ENCODE measurements at places on chromosomes 12 and 14.
A peak's percentile ranks its signal among the peaks of the same experiment; 100 is the strongest.

DNA sequence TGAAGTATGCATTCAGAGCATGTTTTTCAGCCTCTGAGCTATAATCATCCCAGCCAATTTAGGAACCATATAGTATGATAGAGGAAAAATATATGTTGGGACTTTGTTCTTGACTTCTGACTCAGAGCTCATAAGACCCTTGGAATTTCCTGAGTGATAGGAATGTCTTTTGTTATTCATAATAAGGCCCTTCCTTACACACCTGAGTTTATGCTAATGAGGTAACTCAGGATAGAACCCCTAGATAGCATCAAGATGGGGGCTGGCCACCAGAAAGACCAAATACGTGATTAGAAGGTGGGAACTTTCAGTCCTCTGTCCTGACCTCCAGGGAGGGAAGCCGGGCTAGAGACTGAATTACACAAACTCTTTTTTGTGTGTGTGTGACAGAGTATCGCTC lies 32.4 kb upstream of the PLEK2 start:
- DNase-seq = no peak

DNA sequence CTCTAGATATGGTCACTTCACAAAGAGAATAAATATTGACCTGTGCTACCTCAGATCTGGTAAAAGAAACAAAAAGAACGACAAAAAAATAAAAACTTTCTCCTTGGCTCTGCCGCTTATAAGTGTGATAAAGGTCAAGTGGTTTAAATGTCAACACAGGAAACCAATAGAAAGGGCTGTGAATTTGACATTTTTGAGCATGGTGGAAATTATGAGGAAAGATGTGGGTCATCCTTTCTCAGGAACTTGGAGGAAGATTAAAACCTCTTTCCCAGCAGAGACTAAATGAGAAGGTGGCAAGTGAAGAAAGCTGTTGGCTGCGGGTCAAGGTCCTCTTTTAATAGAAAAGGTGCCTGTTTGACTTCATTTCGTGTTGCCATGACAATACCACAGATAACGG lies 28.2 kb downstream of the TESPA1 start:
- DNase-seq = no peak

DNA sequence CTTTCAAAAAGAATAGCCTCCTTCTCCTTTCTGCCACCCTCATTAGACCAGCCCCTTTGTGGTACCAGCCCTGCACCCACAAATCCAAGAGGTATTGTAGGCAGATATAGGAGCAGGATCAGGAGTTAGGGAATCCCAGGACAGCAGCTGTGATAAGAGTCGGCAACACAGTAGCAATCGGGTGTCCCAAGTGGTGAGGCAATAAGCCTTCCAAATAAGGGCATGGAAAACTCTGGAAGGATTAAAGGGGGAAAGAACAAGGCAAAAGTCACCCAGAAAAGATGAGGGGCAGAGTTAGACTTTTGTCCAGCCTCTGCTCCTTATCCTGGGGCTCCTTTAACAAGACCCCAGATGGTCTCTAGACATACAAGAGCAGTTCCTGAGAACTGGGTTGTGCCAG lies 204.2 kb downstream of the TBX5 start:
- no peak for DNase-seq

DNA sequence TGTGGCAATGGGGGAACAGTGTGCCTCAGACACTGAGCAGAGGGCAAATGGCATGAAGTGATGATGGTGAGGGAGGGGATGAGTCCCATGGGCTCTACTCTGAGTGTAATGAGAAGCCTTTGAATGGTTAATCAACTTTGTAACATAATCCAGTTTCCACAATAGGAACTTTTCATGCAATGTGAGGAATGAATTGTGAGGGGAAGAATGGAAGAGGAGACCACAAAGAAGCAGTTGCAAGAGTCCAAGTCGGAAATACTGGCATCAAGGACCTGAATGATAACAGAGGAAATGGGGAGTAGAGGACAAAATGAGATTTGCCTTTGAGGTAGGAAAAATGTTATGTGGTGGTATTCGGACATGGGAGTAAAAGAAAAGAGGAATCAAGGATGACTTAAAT lies 476.9 kb upstream of the PRICKLE1 start:
- no peak for DNase-seq

DNA sequence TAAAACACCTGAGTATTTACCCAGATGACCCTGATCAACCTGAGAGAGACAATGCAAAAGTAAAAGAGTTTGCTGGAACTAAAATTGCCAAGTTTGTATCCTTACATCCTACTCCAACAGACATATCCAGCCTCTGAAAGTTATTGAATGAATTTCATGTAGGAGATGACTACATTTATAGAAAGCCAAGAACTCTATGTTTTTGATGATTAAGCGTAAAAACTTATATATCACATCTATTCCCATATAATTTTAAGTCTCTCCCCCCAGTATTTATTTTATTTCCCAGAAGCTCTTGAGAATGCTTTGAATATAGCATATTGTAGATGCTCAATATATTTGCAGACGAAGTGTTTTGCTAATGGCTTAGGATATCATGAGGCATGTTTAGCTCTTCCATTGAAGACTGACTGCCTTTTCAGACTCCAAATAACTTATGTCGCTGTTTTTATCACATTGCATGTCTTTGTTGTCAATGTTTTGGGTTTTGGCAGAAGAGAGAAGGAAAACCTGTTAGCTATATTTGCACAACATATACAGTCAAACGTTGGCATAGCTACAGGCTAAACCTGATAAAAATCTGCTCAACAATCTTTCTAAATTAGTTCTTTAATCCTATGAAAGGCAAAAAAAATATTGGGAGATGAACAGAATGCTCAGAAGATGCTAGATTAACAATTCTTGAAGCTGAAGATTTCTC lies 213.6 kb downstream of the DIO2 start:
- DNase-seq = no peak

GRCh38 chr14:82419933-82420332 lies 886.3 kb upstream of the SEL1L start:
- DNase-seq = no peak

- no peak for DNase-seq
Measured at GRCh38 chr14:100885617-100886016, 17.9 kb downstream of the RTL1 start.

- DNase-seq = peak; percentile 12
Measured at GRCh38 chr14:89626233-89626806, 209.3 kb upstream of the FOXN3 start.

- no peak for DNase-seq
Measured at GRCh38 chr14:92463141-92463540, 50.4 kb upstream of the RIN3 start.

GRCh38 chr12:29508949-29509348 lies 11.5 kb upstream of the OVCH1 start:
- DNase-seq = no peak

DNA sequence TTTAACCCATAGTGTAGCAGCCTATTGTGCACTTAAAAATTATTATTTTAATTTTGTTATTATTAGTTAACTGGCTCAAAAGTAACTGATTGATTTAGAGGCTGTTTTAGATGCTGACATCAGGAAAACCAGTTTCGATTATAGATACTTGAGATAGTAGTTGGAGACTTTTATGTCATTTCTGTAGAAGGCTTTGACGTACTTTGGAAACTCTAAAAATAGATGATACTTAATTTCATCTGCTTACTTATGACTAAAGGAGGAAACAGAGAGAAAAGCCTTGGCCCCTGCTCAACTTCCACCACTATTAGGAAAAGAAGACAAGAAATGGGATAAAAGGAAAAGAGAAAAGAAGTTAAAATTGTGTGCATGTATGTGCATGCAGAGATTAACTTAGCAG lies 219.3 kb upstream of the HMGA2 start:
- no peak for DNase-seq

- no peak for DNase-seq
Measured at GRCh38 chr12:13179211-13180074, 17.1 kb upstream of the EMP1 start.

DNA sequence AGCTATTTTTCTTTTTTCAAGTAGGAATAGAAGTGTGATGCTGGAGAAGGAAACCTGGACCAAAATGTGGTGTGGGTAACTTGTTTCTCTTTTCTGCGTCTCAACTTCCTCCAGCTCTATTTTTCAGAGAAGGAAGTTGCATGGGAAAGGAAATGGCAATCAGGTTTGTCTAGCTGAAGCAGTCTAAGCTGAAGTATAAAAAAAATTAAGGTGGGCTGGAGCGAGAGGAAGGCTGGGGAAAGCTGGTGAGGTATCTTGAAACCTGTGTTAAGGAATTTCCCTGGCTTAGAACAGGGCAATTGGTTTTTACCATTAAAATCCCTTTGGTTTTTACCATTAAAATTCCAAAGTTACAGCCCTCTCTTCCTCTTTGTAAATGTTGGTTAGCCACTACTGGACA lies 34.2 kb upstream of the NINJ2 start:
- DNase-seq = peak; percentile 52

DNA sequence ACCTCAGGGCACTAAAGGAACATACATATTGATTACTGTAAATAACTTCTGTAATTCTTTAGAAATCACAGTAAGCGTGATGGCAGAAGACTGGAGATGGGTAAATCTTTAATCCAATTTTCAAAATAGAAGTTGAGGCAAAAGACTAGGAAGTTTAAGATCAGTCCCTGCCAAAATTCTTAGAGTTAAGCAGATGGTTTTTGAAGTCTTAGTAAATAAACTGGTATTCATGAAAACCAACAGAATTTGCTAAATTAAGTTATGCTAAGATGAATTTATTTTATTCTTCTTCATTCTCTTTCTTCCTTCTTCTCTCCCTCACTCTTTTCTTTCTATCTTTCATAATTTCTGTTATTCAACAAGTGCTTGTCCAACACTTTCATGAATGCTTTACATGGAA lies 98.4 kb upstream of the GARIN6 start:
- no peak for DNase-seq

DNA sequence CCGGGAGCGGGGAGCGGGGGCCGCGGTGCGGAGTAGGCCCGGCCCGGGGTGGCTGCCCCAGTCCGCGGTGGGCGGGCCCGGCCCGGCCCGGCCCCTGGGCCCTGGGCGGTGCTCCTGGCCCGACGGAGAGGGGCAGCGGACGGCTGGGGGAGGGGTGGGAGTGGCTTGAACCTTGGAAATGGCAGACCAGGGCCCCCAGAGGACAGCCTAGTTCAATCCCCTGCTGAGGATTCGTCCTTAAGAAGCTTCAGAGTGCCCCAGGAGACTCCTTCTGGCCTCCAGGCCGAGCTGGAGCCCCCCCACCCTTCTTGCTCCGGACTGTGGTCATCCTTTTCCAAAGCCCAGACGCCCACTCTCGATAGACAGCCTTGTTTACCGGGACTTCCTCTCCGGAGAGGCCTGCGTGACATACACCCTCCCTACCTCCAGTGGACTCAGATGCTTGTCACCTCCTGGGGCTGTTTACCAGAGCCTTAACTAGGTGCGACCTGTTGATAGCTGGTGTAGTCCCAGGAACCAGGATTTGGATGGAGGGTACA lies 458 bp downstream of the KHNYN start:
- peak; percentile 84 for DNase-seq

DNA sequence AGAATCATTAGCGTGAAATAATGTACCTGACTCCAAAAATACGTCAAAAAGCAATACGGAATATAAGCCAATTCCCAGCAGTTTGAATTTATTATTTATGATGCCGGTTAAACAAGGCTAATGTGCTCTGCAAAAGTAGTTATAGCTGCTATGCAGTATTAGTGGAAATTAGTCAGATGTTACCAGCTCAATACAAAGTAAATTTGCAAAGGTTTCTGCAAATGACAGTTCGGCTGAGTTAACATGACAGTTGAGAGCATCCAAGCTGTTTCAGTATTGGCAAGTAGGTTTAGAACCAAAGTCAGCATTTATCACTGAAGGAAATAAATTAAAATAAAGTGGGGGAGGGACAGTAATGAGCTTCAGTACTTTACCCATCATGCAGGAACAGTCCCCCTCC lies 1665.8 kb upstream of the FLRT2 start:
- no peak for DNase-seq

DNA sequence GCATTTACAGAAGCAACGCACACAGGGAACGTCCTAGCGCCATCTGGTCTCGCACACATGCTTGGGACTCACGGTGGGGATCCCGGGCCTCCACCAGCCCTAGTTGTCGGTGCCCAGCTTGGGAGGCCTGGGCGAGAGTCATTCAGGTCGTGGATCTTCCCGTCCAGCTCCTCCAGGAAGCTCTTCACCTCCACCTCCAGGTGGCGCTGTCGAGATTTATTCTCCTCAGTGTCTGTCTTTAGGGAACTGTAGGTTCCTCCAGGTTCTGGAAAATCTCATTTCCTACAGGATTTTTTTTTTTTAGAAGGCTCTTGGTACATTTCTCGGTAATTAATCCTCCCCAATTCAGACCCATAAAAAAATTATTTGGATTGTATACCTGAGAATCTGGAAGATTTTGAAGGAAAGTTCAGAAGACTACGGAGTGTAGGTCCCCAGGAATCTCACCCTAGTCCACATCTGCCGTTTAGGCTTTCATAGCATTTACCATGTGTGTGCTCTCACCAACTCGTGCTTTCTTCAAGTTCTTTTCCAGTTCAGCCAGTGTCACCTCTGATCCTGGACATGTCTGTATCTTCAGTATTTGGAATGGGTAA lies 910.0 kb downstream of the TMEM121 start:
- DNase-seq = peak; percentile 80

GRCh38 chr12:30942936-30943335 lies 16.4 kb downstream of the TSPAN11 start:
- DNase-seq = no peak

GRCh38 chr14:45267071-45267470 lies 14.1 kb upstream of the MIS18BP1 start:
- no peak for DNase-seq

DNA sequence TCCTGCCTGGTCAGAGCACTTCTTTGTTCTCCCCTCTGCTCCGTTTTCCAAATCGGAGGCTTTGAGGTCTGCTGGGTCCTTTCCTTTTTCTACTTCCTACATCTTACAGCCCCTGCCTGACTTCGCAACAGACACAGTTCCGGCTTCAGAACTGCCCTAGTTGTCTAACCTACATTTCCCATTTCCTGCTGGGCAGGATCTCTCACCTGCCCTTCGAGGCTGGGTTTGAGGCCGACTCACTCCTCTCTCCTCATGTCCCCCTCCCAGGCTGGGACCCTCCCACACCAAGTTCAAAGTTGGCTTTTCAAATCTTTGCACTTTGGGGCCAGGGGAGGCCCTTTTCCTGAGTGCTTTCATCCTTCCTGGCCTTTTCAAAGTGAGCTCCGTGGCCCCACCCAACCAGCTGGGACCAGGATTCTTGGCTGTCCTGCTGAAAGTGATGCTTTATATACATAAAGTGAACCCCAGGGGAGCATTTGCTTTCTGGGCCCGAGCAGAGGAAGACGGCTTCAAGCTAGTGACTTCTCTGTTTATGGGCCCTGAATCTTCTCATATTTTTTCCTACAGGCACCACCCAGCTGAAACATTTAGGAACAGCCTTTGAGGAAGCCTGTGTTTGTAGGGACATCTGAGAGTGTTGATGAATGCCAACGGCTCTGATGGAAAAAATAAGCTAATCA lies 281.0 kb upstream of the CRY1 start:
- DNase-seq = no peak

- DNase-seq = no peak
Measured at GRCh38 chr14:100864960-100865681, 38.4 kb downstream of the RTL1 start.

DNA sequence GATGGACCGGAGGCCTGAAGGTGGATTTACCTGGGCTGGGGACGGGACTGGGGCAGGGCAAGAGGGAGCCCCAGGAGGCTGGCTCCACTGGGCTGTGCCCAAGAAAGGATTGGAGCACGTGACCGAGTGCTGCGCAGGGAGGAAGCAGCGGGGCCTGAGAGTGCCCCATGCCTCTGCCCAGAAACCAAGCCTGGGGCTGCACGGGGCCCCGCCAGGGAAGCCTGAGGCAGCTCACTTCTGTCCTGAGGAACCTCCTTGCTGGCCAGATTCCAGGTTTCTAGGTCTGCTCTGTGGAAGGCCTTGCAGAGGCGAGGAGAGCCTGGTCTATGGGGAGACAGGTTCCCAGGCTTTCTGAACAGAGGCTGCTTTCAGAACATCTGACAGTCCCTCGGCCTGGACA lies 10.4 kb downstream of the NGB start:
- peak; percentile 3 for DNase-seq
